RPMI8226 (cell line): ENCODE measurements at places on chromosomes 16 and 17.

- DNase-seq = no peak
Observed at GRCh38 chr17:37555386-37555785, 53.8 kb downstream of the SYNRG start.

GRCh38 chr16:3945751-3946603 lies 65.5 kb upstream of the CREBBP start:
- no peak for DNase-seq

GRCh38 chr16:6133009-6133557 lies 1035.5 kb upstream of the EEF2KMT start:
- DNase-seq = no peak

- peak; percentile 70 for DNase-seq
Observed at GRCh38 chr16:23302045-23302956, at the start of gene SCNN1B. SCNN1B (plus strand) TSS chr16:23302302; CDS start chr16:23348600, 46,298 bp downstream.

DNA sequence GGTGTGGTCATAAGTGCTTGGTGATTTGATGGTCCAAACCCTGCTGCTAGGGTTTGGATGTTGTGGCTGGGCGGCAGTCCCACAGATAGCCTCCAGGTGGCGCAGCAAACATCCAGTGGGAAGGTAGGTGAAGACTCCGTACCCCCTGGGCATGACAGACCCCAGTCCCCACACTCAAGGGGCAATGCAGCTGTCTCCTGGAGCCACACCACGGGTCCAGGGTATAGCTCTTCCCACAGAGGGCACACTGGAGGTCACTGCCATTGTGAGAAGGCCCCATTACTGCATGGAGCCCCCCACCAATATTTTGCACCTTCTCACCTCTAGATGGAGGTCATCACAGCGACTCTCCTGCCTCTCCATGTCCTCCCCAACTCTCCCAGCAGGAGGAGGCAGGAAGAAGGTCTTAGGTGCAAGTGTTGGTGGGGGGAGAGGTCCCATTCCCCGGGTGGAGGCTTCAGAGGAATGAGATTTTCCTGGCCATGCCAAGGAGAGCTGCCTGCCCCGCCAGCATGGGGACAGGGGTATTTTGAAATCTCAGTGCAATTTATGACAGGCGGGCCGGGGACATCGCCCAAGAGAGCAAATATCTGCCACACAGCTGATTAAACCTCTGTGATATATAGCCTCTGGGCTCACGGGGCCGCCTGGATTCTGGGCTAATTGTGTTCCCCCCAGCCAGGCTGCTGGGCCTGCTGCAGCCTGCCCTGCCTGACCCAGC lies 17.1 kb upstream of the C17orf113 start:
- DNase-seq = peak; percentile 79

GRCh38 chr17:48582750-48583069 lies 4.6 kb upstream of the HOXB4 start:
- DNase-seq = no peak

- DNase-seq = no peak
Observed at GRCh38 chr16:27689711-27690110, 139.8 kb downstream of the KATNIP start.

- peak; percentile 10 for DNase-seq
Observed at GRCh38 chr17:45889579-45889978, 4.8 kb upstream of the MAPT start.

GRCh38 chr17:48259694-48260291 lies 152.2 kb downstream of the SNX11 start:
- peak; percentile 72 for DNase-seq

DNA sequence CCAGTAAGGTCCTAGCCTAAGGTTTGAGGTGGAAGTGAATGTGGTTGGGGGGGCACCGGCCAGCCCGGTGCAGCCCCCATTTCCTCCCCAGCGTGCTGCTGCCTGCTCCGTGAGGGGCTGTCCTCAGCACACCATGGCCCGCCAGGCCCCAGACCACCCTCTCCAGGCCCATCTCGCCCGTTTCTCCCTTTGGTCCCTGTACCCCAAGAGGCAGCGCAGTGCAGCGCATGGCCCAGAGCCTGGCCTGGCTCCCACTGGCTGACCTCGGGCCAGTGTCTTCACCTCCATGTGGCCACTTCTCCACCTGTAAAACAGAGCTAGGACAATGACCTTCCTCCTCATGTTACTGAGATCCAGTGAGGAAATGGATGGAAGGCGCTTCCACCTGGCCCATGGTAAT lies 170.0 kb upstream of the GSE1 start:
- DNase-seq = no peak

DNA sequence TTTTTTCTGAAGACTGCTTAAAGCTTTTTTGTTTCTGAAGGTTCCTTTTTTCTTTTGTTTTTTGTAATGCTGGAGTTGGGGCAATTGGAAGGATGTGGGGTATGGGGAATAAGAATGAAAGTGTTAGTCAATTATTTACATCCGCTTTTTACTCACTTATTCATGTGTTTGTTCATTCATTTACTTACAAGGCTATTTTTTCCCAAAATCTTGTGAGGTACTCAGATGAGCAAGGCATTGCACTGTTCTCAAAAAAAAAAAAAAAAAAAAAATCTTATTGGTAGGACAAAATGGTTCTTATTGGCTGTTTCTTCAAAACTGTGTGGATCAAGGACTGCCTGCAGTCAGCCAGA lies 55.7 kb downstream of the PLD6 start:
- no peak for DNase-seq

GRCh38 chr17:75152922-75153779 lies 1.2 kb downstream of the JPT1 start:
- peak; percentile 70 for DNase-seq

- DNase-seq = no peak
Observed at GRCh38 chr16:80585764-80586163, 45.0 kb downstream of the DYNLRB2 start.

GRCh38 chr16:88785106-88785924 lies at the start of gene PIEZO1:
PIEZO1 (minus strand) TSS chr16:88785220; CDS start chr16:88784964, 256 bp downstream.
- peak; percentile 76 for DNase-seq

- DNase-seq = no peak
Observed at GRCh38 chr16:46727184-46727583, 21.0 kb downstream of the MYLK3 start.

- DNase-seq = peak; percentile 68
Observed at GRCh38 chr17:50627782-50628601, 6.7 kb upstream of the ABCC3 start.

GRCh38 chr16:7227229-7227721 lies 105.4 kb upstream of the RBFOX1 start:
- DNase-seq = no peak

DNA sequence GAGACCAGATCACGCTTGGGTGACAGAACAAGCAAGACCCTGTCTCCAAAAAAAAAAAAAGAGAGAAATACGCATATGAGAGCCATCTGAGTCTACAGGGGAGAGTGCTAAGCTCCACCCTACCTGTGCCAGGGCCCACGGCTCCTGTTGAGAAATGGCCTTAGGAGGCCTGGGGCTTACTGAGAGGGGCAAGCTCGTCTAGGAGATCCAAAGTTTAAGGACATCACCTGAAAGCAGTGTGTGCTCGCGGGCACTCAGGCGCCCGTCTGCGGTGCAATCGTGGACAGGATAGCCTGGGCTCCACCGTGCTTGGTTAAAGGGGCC lies 14.5 kb upstream of the BAIAP2 start:
- DNase-seq = no peak

- no peak for DNase-seq
Observed at GRCh38 chr17:49524473-49525359, 29.6 kb downstream of the NGFR start.

- DNase-seq = no peak
Observed at GRCh38 chr16:83689385-83689831, 118.4 kb upstream of the HSBP1 start.

DNA sequence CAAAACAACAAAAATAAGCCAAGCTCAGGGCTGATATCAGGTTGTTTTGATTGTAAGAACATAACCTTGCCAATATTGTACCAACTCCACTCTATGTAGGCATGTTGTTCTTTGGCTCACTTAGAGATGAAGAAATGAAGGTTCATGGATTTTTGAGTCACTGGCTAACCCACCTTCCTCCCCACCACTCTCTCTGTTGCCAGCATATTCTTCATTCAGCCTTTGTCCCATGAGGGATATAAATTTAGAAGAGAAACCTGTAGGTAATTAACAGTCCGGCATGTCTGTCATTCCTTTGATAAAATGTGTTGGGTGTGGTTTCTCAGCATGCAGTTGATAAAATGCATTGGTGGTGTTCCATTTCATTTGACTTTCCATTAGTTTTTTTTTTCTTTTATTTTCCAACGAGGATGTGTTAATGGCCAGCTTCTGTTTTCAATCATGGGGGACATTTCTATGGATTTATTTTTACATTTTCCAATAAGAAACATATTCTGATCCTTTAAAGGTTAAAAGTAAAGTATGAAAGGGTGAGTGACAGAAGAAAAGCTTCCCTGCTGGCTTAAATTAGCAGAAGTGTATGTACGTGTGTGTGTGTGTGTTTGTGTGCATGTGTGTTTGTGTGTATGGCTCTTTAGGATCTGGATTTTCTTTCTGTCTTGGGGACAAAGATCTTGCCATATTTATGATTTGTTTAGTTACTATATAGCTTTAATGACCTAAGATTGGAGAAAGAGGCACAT lies 166.2 kb upstream of the KCNJ16 start:
- no peak for DNase-seq

- no peak for DNase-seq
Observed at GRCh38 chr17:65813306-65813705, 251.9 kb upstream of the AXIN2 start.

DNA sequence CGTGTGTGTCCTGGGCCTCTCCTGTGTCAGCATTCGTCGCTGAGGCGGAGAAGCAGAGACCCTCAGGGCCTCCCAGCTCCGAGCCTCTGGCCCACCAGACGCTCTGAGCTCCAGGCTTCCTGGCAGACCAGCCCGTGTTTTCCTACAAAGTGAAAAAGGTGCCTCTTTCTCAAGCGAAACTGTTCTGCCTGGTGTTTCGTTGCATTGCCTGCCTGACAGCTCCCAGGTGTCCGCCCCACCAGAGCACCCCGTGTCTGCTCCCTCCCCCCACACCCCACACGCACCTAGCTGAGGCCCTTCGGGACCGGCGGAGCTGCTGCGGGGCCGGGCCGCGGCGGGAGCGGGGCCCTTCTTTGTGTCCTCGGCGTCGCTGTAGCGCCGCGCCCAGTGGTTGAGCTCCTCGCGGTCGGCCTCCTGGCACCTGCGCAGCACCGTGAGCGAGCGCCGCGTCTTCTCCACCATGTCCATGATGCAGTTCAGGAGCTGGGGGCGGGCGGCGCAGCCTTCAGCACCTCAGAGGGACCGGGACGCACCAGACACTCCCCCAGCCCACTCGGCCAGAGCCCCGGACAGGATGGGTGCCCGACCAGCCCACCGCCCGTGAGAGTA lies 14.7 kb upstream of the PABPN1L start:
- DNase-seq = no peak

GRCh38 chr16:13014476-13014875 lies 113.1 kb downstream of the SHISA9 start:
- no peak for DNase-seq

DNA sequence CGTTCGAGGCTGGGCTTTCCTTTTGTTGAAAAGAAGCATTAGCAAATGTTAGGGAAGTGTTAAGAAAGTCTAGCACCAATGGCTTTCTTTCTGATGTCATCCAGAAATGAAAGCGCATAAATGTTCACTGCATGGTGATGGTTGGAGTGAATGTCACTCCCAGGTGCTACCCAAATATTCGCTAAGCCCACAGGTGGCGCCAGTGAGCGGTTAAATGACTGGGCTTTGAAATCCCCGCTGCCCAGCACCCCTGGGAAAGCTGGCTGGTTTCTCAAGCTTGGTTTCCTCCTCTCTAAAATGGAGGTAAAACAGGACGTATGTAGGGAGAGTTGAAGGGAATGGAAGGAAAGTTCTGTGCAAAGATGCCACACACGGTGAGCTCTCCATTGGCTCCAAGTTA lies 104.4 kb downstream of the IRX5 start:
- peak; percentile 68 for DNase-seq

DNA sequence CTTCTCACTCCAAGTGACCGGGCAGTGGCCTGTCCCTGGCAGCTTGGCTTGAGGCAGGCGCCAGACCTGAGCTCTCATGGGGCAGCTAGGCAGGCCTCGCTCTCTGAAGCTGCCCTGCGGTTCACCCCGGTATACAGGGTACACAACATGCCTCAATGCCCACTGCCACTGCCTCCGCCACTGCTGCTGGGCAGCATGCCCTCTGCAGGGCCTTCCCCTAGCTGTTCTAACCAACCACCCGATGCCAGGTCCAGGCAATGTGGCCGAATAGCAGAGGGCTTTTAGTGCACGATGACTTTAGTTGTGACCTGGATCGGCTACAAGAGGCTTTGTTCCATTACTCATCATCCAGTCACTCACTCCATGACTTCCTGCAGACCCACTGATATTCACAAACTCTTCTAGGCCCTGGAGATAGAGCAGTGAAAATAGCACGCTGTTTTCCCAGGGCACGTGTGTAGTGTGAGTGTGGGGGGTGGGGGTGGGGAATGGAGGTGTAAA lies 19.7 kb downstream of the CDC42EP4 start:
- DNase-seq = no peak

DNA sequence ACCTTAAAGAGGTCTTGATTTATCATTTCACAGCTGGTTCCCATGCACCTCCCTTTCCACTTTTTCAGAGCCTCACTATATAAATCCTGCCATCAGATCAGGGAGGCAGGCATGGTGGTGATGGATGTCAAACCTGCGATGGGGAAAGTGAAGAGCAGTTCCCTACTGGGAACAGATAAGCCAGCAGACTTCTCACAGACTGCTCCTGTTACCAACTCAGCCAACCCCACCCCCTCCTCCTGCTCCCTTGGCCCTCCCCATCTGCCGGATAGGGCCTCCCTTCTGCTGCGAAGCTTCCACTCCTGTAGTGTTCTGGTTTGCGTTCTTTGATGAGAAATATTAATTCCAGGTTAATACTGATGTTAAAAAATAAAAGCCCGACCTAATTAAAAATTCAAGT lies 232.1 kb downstream of the STX8 start:
- no peak for DNase-seq

DNA sequence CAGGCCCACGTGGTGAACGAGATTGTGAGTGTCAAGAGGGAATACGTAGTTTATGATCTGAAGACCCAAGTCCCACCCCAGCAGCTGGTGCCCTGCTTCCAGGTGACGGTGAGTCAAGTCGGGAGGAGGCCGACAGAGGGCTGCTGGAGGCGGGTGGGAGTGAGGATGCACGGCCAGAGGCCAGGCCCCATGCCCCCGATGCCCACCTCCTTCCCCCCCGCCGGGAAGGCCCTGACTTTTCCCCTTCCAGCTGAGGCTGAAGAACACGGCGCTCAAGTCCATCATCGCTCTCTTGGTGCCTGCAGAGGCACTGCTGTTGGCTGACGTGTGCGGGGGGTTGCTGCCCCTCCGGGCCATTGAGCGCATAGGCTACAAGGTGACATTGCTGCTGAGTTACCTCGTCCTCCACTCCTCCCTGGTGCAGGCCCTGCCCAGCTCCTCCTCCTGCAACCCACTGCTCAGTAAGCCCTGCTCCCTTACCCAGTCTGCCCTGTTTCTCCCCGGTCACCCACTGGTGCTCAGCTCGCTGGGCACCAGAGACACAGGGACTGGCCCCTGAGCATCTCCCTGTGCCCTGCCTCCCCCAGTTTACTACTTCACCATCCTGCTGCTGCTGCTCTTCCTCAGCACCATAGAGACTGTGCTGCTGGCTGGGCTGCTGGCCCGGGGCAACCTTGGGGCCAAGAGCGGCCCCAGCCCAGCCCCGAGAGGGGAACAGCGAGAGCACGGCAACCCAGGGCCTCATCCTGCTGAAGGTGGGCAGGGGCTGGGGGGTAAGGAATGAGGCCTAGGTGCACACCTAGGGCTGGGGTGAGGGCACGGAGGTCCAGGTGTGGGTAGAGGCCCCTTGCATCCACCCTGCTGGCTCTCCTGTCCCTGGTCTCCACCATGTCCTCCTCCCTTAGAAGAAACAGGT lies 2.6 kb downstream of the ZACN start:
- DNase-seq = no peak
